ENCODE measurements at places on chromosomes 13 and 19.

GRCh38 chr19:41541990-41542584 lies 33.9 kb upstream of the CEACAM21 start:
- peak; percentile 75 for DNase-seq

GRCh38 chr13:101155920-101156319 lies 260.4 kb downstream of the NALCN start:
- DNase-seq = peak; percentile 17

GRCh38 chr13:40024967-40025714 lies 369.7 kb downstream of the COG6 start:
- no peak for DNase-seq

DNA sequence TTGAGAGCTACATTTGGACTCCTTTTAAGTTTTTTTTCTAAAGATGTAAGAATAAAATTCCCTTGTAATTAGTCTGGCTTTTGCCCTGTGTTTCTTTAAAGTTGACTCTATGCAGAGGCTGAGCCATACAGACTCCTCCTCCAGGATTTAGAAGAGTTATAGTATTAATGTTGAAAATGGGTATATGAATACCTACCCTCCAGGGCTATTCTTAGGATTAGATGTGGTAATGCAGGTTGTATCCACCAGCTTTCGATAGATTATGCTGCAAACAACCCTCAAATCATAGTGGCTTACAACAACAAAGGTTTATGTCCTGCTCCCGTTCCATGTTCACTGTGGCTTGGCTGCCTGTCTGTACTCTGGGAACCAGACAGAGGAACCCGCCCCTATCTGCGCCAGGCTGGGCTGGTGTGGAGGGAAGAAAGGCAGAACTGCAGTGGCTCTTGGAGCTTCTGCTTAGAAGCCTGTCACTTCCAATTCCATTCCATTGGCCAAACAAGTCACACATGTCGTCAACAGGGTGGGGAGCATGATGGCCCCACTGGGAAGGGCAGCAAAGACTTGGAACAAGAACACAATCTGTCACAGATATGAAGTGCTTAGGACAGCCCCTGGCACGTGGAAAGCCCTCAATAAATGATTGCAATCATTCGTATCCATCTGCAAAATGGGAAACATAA lies 290.8 kb downstream of the FOXO1 start:
- DNase-seq = no peak

DNA sequence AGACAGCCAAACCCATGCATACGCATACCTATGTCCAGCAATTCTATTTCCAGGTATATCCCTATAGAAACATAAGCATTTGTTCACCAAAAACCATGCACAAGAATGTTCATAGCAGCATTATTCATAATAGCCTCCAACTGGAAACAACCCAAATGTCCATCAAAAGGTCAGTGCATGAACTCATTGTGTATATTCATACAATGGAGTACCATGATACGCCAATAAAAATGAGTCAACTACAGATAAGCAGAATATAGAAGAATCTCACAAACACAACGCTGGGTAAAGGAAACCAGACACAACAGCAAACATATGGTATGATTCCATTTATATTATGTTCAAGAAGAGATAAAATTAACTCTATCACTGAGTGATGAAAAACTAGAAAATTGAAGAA lies 23.8 kb downstream of the DEDD2 start:
- no peak for DNase-seq

DNA sequence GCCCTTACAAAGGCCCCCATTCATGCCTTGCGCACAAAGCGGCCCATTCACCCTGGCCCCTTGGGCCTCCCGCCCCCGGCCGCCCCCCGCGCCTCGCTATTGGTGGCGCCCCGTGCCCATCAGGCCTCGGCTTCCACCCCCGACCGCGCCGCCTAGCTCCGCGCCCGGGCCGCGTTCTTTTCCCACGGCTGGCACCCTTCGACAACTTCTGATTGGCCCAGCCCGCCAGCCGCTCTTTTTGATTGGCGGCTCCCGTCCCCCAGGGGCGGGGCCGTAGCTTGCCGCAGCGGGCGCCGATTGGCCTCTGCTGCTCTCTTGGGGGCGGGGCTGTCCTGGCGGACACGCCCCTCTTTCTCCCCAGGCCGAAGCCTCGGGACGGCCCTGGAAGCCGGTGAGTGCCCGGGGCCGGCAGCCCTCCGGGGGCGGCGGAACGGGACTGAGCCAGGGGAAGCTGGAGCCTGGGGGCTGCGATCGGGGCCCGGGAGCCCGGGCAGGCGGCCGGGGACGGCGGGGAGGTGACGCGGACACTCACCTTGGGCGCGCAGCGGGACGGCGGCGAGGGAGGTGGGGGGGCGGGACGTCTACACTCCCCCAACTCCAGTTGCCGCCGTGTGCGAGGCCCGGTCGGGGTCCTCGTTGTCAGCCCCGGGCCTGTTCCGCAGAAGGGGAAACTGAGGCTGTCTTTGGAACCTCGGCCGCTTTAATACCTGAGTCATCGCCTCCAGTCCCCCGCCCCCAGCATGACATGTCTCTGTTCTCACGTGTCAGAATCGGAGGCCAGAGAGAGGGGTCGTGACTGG lies at the start of gene MYH14:
Gene MYH14, plus strand, starts transcription at position 342 of the 800 bp plus-strand sequence. CDS start 6,744 bp downstream, outside the sequence.
- peak; percentile 38 for DNase-seq

DNA sequence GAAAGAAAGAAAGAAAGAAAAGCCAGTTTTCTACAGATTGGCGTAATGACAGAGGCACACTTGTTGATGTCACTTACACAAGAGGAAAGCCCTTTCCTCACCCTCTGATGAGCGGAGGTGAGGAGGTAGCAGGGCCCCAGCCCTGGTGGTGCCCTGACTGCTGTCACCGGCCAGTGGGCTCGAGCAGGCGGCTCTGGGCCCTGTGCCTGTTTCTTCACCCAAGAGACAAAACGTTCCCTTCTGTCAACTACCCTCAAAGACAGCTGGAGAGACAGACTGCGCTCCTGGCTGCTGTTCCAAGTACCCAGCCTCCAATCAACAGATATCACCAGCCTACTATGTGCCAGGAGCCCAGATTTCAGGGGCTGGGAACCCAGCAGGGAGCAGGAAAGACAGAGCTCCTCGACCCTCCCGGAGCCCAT lies 10.1 kb downstream of the EPS15L1 start:
- DNase-seq = no peak

GRCh38 chr13:20901668-20902437 lies 693 bp downstream of the XPO4 start:
- DNase-seq = peak; percentile 98

- no peak for DNase-seq
Measured at GRCh38 chr13:68050761-68051160, 820.6 kb upstream of the PCDH9 start.

Measured in NCI-H82 (cell line).